ENCODE measurements at places on chromosomes 12 and 14.

DNA sequence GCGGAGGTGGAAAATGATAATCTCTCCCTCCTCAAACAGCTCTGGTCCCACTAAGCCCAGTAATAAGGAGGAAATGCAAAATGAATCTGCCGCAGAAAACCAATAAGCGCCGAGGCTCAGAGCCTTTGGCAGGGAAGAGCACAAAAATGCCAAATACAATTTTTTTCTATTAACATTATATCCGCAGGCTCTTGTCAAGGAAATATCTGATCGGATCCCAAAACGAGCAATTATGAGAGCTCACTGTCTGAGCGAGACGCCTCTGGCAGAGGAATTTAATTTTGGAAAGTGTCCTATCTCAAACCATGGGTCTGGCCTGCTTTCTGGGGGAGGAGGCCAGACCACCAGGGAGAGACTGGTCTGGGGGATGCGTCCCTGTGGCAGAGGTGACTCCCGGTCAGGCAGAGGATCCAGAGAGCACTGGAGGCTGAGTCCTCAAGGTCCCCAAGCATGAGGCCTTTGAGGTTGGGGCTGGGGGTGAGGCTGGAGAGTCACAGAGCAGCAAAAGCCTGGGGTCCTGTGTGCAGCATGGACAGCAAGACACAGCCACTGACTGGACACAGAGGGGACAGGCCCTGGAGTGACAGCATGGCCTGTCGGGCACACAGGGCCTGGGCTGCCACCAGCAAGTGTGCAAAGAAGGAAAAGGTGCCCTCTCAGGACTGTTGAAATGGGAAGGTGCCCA lies 342.8 kb upstream of the SFSWAP start:
- no peak for DNase-seq

- no peak for DNase-seq
These were observed 17.3 kb upstream of the YAF2 start for GRCh38 chr12:42255221-42255865.

DNA sequence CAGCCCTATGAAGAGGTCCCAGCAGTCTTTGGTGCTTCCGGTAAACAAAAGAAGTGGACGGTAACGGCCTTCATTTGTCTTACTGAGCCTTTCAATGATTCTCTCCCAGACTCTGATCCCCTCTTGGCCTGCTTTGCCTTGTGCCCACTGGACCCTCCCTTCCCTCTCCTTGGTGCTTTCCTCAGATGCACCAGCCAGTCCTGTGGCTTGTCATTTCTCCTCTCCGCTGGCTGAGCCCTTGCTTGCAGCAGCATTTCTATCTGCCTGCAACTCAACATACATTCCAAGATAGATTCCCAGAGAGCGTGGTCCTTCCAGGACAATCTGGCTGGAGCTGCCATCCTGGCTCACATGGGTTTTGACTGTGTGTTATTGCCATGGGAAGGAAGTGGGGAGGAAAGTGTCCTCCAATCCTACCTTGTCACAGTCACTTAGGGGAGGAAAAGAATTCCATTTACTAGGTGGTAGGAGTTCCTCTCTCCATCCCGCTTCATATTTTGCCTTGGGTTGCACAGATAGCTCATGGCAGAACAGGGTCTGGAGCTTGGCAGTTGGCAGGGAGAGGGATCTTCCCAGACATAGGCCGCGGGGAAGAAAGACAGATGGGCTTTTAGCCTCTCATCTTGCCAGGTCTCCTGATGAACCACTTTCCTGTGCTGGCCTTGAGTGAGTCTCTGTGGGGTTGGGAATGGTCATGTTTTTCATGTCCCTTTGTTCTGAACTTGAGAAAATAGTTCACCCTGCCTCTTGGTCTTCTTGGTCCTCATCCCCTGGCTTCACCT lies 92.8 kb upstream of the KCNA1 start:
- DNase-seq, result no peak

DNA sequence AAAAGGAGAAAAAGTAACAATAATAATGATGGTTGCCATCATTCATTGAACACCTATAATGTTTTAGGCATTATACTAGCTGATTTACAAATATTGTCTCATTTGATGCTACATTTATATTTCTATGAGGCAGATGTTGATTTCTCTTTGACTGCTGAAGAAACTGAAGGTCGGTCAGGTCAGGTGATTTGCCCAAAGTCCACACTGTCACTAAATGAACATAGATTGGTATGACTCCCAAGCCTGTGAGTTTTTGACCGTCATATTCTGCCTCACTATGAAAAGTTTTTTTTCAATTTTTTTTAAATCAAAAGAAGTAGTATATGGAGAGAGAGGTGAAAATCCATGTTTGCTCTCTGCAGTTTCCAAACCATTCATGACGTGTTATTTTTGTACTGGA lies 10.8 kb downstream of the ALG10B start:
- DNase-seq, result no peak

All from NCI-H82 (cell line).